ENCODE measurements at places on chromosomes 6 and 20.

GRCh38 chr6:104896914-104897313 is 37.2 kb upstream of the HACE1 start:
- H3K27ac ChIP-seq, result no peak overlapping the region
- H3K4me3 ChIP-seq, result no peak overlapping the region
- no peak for DNase-seq
- H3K4me1 ChIP-seq, result no peaks in the 10 kb centered on the region
- H3K36me3 ChIP-seq, result no peaks in the 10 kb centered on the region
- H3K27me3 ChIP-seq, result peaks cover 17% of the 10 kb centered on the region

DNA sequence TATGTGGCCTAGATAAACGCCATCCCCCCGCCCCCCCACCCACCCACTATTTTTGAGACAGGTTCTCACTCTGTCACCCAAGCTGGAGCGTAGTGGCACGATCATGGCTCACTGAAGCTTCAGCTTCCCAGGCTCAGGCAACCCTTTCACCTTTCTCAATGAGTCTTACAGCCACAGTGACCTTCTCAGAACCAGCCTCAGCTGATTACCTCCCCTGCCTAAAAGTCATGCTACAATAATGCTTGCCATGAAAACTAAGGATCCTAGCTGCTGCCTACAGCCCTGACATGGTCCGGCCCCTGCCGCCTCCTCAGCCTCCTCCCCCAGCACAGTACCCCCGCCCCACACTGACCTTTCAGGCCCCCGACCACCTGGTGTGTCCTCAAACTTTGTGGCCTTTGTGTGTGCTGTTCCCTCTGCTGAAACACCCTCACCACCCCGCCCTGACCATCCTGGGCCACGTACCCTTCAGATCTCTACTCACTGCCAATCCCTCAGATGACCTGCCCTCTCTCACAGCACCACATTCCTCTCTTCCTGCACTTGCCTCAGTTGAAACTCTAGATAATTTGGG is 31.3 kb downstream of the PNPLA1 start:
- no peak for DNase-seq
- no peak overlapping the region for H3K27ac ChIP-seq
- no peaks in the 10 kb centered on the region for H3K27me3 ChIP-seq
- no peak overlapping the region for H3K4me3 ChIP-seq
- no peaks in the 10 kb centered on the region for H3K4me1 ChIP-seq

DNA sequence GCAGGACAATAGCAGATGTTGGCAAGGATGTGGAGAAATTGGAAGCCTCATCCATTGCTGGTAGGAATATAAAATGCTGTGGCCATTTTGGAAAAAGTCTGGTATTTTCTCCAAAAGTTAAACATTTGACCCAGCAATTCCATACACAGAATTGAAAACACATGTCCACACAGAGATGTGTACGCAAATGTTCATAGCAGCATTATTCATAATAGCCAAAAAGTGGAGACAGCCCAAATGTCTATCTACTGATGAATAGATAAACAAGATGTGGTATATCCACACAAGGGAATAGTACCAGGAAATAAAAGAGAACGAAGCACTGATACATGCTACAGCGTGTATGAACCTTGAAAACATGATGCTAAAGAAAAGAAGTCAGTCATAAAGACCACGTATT is 40.5 kb downstream of the CFAP61 start:
- DNase-seq, result no peak
- no peak overlapping the region for H3K27ac ChIP-seq
- H3K4me1 ChIP-seq, result peaks cover 14% of the 10 kb centered on the region
- H3K36me3 ChIP-seq, result no peaks in the 10 kb centered on the region
- no peaks in the 10 kb centered on the region for H3K27me3 ChIP-seq

- H3K4me1 ChIP-seq, result no peaks in the 10 kb centered on the region
- DNase-seq, result no peak
- H3K27ac ChIP-seq, result no peak overlapping the region
- H3K4me3 ChIP-seq, result no peak overlapping the region
- H3K36me3 ChIP-seq, result no peaks in the 10 kb centered on the region
- no peaks in the 10 kb centered on the region for H3K27me3 ChIP-seq
Measured at GRCh38 chr6:101683884-101684283, 290.4 kb downstream of the GRIK2 start.

- no peak for DNase-seq
- H3K4me1 ChIP-seq, result no peaks in the 10 kb centered on the region
- H3K27ac ChIP-seq, result no peak overlapping the region
- no peak overlapping the region for H3K4me3 ChIP-seq
Measured at GRCh38 chr6:71138376-71138775, 150.2 kb upstream of the OGFRL1 start.

All from MCF 10A (cell line).